ENCODE measurements at places on chromosomes 1 and 21. TPM values are rescaled to one million over a fixed set of nuclear protein-coding genes. Genes with fewer than 3 reads are reported as not detected.

The PCAT6 gene
- total RNA-seq = not detected

The LRRIQ3 gene
- total RNA-seq = 1.4 TPM

DNA sequence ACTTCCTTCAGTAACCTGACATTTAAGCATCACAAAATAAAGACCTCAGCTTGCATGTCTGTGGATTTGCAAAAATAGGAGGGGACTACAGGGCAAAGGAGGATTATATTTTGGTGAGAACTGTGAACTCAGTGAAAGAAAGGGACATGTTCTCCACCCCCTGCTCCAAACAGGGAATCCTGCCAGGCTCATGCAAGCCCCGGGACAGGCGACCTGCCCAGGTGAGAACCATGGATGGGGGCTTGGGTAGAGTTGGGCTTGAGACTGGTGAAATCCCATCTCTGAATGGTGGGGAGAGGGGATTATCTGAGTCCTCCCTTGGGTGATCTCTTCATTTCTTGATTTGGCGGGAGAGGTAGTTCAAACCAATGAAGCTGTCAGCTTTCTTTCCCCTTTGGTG lies 110.1 kb downstream of the SUSD4 start:
- DNase-seq = no peak

- no peak for DNase-seq
These were observed 4.4 kb downstream of the AK2 start for GRCh38 chr1:33032126-33032869.

GRCh38 chr1:203177036-203177405 lies 1.4 kb upstream of the MYBPH start:
- DNase-seq = no peak

- peak; percentile 92 for DNase-seq
These were observed at the start of gene SLC9A1 for GRCh38 chr1:27154991-27155781. Gene SLC9A1 (minus strand): TSS chr1:27155125. CDS start chr1:27154334, 791 bp downstream.

DNA sequence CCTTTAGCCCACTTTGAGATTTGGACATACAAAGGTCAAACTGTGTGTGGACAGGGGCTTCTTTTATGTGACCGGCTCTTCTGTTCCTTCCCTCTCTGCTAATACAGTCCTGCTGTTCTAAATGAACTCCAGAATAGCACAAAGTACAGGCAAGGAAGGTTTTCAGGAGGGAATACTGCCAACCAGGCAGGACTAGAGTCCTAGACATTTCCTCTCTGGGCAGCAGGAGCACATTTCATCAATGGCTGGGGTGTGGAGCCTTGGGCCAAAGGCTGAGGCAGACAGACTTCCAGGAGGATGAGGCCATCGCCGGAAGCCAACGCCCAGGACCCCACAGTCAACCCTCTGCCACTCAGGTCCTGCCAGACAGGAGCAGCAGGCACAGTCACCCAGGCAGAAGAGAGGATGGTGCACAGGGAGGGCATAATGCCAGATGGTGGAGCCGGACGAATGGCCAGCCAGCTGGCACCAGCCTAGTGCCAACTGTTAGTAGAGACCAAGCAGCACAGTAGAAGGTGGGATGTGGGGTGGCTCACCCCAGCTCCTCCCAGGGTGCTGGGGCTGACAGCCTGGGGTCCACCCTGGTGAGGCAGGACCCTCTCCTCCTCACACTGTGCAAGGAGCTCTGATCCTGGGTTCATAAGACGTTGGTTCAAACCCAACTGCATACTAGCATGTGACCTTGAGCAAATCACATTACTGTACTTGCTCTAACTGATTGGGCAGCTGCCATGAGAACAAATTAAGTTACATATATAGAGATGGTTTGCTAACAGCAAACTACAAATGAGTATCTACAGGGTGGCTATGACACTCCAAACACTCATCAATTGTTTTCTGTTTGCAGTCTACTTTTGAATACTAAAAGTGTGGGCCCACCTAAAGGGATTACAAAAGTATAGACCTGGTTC lies 410.7 kb downstream of the SIPA1L2 start:
- no peak for DNase-seq

The RGS8 gene
- not detected for total RNA-seq

GRCh38 chr1:181919542-181919941 lies 142.0 kb downstream of the ZNF648 start:
- DNase-seq = no peak

DNA sequence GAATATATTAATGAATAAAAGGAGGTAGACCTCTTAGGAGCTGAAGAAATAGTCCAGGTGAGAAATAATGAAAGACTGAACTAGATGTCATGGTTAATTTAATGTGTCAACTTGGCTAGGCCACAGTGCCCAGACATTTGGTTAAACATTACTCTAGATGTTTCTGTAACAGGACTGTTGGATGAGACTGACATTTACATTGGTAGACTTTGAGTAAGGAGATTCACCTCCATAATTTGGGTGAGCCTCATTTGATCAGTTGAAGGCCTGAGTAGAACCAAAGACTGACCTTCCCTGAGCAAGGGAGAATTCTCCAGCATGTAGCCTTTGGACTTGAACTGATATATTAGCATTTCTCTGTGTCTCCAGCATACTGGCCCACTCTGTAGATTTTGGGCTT lies 49.2 kb upstream of the TACSTD2 start:
- DNase-seq = no peak

The SLC9C2 gene
- not detected for total RNA-seq

The INAVA gene
- 84.0 TPM for total RNA-seq

DNA sequence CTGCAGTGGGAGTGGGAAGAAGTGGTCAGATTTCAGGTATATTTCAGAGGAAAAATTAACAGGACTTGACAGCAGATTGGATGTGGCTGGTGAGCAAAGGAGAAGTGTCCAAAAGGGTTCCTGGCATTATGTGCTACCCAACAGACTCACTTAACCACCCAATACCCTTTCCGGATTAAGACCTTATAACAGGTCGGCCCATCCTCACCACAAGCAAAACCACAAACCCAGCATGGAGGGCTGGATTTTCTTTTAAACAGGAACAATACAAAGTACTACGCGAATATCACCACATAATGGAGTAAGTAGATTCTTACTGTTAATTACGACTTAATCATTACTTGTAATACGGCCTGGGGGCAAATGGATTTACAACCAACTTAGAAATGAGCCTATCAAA lies 59.2 kb downstream of the WDR64 start:
- no peak for DNase-seq

DNA sequence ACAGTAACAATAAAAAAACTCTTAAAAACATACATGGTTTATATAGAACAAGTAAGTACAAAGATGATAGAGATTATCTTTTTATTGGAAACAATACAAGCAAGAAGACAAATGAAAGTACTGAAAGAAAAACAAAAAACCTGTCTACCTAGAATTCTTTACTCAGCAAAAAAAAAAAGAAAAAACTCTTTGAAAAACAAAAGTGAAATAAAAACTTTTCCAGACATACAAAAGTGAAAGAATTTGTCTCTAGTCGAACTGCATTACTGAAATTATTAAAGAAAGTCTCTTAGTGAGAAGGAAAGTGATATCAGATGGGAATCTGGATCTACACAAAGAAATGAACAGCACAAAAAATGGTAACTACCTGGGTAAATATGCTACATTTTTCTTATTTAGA lies 2.7 kb upstream of the HMCN1 start:
- no peak for DNase-seq

DNA sequence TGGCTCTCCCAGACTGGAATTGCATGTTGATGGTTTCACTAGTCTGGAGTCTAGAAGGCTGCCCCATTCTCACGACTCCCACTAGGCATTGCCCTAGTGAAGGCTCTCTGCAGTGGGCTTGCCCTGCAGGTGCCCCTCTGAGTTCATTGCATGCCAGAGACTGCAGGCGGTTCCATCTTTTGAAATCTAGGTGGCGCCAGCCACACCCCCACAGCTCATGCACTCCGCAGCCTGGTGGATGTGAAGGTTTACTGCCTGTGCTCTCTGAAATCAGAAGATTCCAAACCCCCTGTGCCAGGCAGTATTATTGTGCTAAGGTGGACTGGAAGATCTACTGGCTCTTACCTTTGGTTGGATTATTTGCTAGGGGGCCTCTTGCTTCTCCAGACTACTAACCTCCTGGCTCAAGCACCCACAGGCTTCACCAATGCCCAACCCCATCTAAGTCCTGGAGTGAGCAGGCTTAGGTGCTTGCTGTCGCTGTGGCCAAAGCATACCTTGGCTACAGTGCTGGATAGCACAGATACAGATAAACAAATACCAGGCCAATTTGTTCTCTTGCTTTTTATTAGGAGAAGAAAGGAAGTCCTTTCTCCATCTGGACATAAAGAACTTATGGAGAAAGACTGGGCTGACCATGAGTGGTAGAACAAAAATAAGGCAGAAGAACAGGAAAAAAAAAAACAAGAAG lies 83.5 kb upstream of the SIM2 start:
- DNase-seq = no peak

GRCh38 chr1:9289090-9289534 lies 3.6 kb upstream of the SPSB1 start:
- DNase-seq = no peak

- peak; percentile 29 for DNase-seq
These were observed 870.7 kb downstream of the BRINP3 start for GRCh38 chr1:189606795-189607476.

- no peak for DNase-seq
These were observed 10.6 kb downstream of the HCRTR1 start for GRCh38 chr1:31627930-31628559.

The HMGN2 gene
- total RNA-seq = 479 TPM

DNA sequence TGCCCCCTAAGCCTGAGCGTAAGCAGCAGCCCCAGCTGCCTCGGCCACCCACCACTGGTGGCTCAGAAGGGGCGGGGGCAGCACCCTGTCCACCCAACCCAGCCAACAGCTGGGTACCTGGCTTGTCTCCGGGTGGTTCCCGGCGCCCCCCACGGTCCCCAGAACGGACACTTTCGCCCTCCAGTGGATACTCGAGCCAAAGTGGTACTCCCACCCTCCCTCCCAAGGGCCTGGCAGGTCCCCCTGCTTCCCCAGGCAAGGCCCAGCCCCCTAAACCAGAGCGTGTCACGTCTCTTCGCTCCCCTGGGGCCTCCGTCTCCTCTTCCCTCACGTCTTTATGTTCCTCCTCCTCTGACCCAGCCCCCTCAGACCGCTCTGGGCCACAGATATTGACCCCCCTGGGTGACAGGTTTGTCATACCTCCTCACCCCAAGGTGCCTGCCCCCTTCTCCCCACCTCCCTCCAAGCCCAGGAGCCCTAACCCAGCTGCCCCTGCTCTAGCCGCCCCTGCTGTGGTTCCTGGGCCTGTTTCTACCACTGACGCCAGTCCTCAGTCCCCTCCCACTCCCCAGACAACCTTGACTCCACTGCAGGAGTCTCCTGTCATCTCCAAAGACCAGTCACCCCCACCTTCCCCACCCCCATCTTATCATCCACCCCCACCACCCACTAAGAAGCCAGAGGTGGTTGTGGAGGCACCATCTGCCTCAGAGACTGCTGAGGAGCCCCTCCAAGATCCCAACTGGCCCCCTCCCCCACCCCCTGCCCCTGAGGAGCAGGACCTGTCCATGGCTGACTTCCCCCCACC lies 46.2 kb downstream of the YARS1 start:
- no peak for DNase-seq

- no peak for DNase-seq
These were observed 158.9 kb downstream of the KCNK2 start for GRCh38 chr1:215241451-215241850.

DNA sequence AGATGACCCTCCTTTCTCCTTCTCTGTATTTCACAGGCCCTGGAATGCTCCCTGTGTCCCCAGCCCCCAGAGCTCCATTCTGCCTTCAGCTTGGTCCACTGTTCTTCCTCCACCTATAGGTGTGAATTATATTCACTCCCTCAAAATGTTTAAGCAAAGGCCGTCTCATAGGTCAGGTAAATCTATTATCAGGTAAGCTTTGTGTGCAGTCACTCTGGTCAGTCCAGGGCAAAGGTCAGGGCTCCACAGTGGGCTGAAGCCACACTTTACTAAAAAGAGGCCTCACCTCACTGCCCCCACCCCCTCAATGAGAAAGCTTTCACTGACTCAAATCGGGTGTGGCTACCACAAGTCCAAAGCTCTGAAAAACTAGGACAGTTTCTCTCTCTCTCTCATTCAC lies 65.9 kb downstream of the DNTTIP2 start:
- DNase-seq = no peak

GRCh38 chr1:241682921-241683320 lies 30.8 kb downstream of the WDR64 start:
- DNase-seq = no peak

Measured in epithelial cell of proximal tubule (primary cell).